Germinal center (tissue), 1 donor: ENCODE measurements at places on chromosomes 11 and 22.

DNA sequence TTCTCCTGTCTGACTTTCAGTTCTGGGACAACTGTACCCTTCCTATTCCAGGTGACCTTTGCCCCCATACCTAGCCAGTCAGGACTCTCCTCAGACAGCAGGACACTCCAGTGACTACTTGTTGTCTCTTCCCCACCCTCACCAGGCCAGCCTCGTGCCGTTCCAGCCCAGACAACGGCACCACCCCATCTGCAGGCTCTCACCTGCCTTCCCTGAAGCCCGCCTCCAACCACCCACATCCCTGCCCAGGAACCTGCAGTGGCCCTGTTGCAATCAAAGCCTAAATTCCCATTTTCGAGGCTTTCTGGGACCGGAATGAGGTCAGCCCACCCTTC is 3.7 kb downstream of the IL2RB start:
- DNase-seq: no peak

DNA sequence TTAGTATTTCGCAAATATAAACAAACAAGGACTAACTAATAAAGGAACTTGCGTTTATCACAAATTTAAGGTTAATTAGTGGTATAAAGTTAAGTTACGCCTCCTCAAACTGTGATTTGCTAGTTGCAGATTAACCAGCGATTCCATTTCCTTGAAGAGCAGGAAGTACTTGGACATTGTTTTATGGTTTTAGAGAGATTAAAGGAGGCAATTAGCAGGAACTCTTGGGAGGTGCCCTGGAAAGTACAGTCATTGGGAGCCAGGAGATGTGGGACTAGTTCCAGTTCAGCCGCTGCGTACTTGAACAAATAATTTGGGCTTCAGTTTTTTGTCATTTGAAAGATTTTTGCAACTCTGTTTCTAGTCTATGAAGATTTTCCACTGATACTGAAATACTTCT is 3.3 kb downstream of the FAM118B start:
- DNase-seq: no peak

DNA sequence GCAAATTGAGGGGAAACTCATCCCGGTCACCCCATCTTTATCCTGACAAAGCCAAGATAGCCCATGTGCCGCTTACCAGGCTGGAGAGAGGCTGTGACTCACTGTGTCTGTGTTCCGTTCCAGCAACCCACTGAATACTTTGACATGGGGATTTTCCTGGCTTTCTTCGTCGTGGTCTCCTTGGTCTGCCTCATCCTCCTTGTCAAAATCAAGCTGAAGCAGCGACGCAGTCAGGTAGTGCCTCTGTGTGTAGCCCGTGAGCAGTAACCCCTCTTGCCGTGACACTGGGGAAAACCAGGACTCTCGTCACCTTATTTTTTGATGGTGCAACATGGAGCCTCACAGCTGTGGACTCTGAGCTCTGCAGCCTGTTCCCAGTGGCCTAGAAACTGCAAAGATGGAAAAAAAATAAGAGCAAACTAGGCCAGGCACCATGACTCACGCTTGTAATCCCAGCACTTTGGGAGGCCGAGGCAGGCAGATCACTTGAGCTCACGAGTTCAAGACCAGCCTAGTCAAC is 16.9 kb downstream of the C22orf31 start:
- DNase-seq: no peak

- DNase-seq: no peak
Observed at GRCh38 chr11:48341466-48341865, 16.7 kb downstream of the OR4C3 start.

GRCh38 chr11:27868226-27868625 is 168.0 kb upstream of the BDNF start:
- DNase-seq: no peak

GRCh38 chr11:132206993-132207392 is 836.6 kb downstream of the NTM start:
- no peak for DNase-seq

DNA sequence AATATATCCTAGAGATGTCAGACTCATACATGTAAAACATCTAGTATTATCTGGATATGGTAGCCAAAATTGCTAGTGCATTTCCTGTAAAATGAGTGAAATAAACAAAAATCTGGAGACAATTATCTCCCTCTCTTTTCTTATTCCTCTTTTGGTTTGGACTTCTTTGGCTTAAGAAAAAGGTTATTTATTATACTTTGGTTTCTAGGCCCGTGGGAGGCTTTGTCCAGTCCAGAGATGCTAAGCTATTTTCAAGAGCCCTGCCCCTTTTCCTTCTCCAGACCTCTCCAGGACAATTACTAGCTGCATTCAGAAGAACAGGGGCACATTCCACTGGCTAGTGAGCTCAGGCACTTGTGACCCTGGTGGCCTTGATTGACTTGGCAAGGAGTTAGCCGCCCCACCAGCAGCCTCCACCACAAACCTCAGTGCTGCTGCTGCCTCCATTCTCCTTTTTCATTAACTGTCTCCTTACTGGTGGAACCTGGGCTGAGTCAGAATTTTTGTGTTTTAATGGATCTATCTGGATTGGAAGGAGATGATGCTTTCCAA is 747.3 kb upstream of the TENM4 start:
- no peak for DNase-seq

- no peak for DNase-seq
Observed at GRCh38 chr11:120577624-120578363, 66.2 kb downstream of the GRIK4 start.

DNA sequence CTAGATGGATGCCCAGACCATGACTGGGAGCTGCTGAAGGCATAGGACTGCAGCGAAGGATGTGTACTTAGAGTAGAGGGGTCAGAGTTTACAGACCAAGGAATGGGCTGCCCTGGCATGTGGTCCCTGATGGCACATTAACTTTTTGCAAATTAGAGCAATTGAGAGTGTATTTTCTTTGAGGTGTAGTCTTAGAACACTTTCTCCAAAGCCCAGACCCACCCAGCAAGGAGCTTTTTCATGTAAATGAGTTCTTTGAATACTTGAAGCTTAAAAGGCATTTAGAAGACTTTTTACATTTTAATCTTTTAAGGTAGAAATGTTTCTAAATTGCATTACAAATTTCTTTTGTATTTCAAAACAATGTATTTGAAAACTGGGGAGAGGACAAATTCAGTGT is 8.9 kb downstream of the OR4X1 start:
- no peak for DNase-seq

DNA sequence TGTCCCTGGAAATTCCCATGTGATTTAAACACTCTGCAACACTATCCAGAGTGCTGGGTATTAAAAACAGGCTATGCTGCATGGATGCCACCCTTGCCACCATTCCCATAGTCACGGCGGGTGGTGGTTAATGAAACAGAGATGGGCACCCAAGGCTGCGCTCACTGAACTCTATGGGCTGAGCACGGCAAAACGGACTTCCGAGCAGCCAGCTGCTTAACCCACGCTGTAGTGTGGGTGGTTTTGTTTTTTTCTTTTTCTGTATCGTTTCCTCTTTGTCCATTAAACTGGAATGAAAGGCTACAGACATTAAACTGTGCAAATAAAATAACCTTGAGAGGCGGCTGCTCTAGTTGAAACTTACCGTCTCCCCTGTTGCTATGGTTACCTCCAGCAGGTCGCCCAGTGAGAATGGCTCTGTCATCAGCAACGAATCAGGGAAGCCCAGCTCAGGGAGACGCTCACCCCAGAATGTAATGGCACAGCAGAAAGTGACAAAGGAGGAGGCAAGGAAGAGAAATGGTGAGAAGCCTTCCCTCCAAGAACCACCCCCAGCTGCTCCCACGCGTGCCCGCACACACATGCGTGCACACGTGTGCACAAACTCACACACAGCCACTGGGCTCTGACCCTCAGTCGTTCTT is 102.1 kb downstream of the C11orf91 start:
- no peak for DNase-seq

- no peak for DNase-seq
Observed at GRCh38 chr22:37394341-37394740, 32.9 kb downstream of the ELFN2 start.

DNA sequence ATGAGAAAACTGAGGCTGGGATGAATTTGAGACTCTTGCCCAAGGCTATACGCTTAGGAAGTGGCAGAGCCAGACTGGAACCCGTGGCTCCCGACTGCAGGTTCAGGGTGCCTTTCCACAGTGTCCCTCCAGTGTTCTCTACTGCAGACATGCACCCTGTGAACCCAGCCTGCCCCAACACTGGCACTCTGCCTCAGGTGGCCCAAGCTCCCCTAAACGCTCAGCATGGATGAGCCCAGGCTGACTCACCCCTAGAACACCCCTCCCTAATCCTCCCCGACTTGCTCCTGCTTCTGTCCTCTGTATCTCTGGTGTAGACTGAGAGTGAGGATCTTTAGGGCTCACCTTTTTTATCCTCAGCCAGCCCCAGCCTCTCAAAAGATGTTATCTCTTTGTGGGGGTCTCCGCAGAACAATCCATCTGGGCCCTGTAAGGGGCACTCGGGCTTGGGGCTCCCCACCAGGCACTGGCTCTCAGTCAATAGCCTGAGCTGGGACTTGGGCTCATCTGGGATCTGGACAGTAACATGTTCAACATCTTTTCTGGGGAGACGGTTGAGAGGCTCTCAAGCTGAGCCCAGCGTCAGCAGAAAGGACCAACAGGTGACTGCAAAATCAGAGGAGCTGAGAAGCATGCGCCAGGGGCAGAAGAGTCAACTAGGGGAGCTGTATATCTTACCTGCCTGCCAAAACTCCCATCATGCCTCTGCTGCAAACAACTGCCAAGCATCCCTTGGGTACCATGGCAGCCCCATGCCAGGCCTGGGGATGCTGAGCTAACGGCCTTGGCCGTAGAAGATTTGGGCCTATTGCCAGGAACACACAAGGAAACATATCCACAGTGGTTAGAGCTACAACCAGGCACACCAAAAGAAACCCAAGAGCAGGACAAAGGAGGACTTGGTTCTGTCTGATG is 176.2 kb downstream of the BUD13 start:
- no peak for DNase-seq

DNA sequence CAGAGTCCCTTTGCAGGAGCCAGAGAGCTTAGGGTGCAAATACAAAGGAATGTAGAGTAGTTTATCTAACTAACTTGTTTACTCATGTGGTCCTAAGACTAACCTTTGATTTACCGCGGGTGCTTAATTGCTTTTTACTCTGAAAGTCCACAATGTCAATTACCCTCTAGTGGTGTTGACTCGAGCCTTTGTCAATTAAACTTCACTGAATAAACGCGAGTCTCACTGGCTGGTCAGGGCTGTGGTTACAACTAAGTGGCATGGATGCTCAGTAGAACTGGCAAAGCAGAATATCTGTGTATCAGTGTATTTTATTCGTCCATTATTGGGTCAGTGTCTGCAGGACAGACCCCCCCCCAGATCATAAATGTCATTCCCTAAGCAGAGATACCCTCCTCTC is 181.7 kb downstream of the OR4C45 start:
- DNase-seq: no peak
